Kidney epithelial cell (primary cell): ENCODE measurements at places on chromosomes 12 and 14. TPM values are rescaled to one million over a fixed set of nuclear protein-coding genes. Genes with fewer than 3 reads are reported as not detected.

- DNase-seq: no peak
Observed at GRCh38 chr12:115004470-115005146, 320.6 kb upstream of the TBX3 start.

GRCh38 chr12:117032593-117033381, 66.4 kb downstream of the TESC start:
- DNase-seq: no peak

GRCh38 chr12:48527891-48528670, 2.6 kb downstream of the OR8S1 start:
- no peak for DNase-seq

DNA sequence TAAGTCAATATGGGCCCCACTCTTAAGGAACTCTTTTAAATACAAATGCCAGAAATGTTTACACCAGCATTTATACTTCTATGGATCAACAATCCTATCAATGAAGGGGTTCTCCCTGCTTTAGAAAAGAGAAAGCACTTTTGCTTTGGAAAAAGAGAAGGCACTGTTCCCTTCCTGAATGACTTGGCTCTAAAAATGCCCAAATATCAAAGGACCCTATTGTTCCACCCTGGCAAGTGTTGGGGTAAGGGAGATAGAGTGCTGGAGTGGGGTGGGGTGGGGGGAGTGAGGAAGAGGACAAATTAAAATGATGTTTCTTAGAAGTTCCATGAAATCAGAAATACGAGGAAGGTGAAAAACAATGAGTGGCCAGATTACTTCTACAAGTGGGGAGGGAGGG, 131.6 kb upstream of the GRIN2B start:
- no peak for DNase-seq

GRCh38 chr14:97215263-97215969, 418.2 kb downstream of the VRK1 start:
- DNase-seq: no peak

DNA sequence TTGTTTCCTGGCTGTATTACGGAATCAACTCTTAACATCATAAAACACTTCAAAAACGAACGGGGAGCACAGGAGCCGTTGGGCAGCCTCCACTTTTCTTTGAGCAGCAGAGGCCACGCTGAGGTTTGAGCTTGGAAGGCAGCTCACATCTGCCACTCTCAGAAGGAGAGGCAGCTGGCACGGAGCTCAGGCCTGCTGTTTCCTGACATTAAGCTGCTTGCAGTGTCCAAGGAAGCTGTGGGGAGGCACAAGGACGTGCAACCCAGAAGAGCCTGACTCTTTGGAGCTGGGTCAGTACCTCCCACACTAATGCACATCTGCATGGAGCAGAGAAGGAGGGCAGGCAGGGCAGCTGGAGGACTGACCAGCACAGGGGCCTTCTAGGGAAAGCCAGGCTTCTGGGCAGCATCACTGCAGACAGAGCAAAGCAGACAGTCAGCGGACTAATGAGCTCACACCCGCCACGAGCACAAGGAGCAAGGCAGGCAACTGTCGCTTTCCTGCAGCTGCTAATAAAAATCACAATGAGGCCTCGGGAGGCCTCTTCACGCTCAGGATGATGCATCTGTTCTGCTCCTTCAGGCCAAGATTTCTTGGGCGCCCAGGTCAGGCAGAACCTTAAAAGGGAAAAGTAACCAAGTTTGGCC, 211.1 kb downstream of the GLT1D1 start:
- no peak for DNase-seq

- no peak for DNase-seq
Observed at GRCh38 chr12:28223025-28223554, 32.8 kb downstream of the CCDC91 start.

DNA sequence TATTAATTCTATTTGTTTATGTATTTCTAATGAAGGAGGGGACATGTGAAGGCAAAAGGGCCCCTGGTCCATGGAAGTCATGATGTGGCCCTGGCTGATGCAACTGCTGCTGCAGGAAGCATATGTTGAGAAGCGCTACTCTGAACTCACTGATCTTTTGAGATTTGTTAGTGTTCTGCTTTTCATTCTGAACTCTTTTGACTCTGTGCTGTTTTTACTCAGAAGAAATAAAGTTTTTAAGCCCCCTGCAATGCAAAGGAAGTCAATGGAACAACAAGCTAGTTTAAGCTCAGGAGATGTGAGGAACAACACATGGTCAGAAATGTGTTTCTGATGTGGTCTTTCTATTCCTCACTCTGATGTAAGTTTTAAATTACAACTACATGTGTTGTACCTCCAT, 88.9 kb upstream of the BTG1 start:
- no peak for DNase-seq

DNA sequence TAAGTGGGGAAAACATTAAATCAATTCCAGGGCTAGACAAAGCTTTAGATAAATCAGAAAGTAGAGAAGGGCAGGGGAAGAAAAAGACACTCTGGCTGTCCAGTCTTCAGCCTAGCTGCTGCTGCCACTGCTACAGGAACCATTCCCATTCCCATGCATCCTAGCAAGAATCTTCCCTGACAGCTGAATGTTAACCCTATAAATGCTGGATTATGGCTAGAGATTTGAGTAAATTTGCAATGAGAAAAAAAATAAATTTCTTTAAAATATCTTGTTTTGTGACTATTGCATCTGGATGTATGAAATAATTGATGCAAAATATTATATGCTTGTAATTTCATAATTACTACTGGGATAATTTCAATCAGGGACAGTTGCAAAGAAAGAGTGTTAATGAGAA, 15.0 kb upstream of the CDKN3 start:
- DNase-seq: no peak

GRCh38 chr14:102194856-102195255, 55.2 kb downstream of the WDR20 start:
- no peak for DNase-seq

GRCh38 chr14:105376521-105377440, 21.6 kb upstream of the TEX22 start:
- no peak for DNase-seq

GRCh38 chr14:64998455-64998931, 11.8 kb downstream of the FNTB start:
- DNase-seq: no peak

- DNase-seq: no peak
Observed at GRCh38 chr12:9273276-9273675, 65.1 kb upstream of the PZP start.

DNA sequence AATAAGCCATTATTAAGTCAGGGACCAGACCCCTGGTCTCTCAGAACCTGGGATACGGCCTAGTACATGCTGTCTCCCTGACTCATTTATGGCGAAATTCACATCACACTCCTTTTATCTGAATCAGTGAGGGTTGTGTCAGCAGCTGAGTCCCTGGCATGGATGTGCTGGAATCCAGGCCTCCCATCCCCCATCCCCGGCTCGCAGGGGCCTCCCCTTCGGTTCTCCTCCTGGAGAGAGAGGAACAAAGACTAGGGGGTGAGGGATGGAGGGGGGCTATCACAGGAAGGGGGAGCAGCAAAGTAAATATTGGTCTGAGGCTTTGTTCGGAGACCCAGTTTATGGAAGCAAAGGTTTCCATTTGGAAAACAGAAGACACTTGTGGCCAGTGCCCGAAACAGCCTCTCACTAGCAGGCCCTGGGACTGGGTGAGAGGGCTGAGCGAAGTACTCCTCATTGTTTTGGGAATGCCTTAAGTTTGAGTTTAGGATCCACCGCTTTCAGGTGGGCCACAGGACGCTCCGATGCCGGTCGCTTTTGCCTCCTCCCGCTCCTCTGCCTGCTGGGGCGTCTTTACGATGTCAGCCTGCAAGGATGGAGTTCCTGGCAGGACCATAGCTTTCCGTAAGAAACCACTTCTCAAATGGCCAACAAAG, 145.0 kb downstream of the PRKCH start:
- DNase-seq: peak; percentile 88

DNA sequence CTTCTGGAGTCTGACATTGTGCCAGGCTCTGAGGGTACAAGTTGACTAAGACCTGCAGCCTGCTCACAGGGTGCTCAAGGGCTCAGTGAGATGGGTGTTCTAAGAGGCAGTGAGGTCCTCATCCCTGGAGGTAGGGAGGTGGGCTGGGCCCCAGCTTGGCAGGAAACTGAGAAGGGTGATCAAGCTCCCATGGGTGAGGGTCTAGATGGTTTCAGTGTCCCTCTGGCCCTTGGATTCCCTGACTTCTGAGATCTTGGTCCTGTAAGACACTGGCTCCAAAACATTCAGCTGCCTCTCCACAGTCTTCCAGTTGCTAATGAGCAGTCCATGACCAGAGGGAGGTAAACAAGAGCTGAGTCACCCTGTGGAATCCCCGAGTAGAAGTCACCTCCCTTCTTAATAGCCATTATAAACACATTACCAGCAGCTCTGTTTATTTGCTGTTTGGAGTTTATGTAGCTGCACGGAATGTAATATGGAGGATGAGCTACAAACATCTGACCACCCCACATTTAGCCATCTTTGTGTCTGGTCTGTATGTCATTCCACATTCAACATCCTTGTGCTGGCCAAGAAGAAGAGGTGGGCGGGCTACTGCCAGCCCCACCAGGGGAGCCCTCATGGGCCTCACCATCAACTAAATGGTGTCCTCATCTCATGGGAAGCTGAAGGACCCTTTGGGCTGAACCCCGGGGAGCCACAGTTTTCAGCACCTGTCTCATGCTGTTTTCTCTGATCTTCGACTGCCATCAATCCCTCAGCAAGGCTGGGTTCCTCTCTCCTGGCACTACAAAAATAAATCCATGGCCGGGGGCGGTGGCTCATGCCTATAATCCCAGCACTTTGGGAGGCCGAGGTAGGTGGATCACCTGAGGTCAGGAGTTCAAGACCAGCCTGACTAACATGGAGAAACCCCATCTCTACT, 37.2 kb upstream of the BDKRB2 start:
- DNase-seq: no peak

DNA sequence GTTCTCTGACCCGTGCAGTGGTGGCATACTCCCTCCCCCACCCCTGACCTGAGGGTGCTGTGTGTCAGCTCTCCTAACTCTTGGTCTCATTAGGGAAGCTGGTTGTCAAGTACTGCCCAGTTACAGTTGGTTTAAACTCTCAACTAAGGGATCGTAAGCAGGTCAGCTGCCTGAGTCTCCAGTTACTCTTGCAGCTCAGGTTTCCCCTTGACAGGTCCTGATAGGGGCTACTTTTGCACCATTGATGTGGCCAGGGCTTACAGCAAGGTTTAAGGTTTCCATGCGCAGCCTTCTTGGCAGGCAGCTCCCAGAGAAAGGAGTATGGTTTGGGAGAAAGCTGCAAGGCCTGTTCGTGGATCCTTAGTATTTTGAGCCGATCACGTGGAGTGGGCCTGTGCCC, 74.5 kb downstream of the ETV6 start:
- DNase-seq: no peak

DNA sequence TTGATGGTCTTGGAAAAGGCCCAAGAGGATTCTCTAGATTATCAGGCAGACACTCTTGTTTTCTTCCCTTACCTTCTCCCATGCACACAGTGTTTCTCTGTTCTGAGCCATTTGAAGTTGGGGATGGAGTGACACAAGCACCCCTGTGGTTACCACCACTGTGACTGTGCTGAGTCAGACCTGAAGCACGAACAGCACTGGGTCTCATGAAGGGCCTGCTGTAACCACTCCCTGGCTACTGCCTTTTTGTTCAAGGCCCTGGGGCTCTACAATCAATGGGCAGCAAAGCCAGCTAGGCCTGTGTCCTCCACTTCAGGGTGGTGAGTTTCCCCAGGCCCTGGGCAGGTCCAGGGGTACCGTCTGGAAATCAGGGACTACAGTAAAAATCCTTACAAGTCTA, 65.5 kb downstream of the TSPAN8 start:
- DNase-seq: no peak

GPR137C gene
- 0.46 and 1.3 TPM in 2 replicates for total RNA-seq

PZP gene
- total RNA-seq: not detected in 2 replicates

PCED1B gene
- 4.8 and 8.4 TPM in 2 replicates for total RNA-seq

RNASE3 gene
- not detected in 2 replicates for total RNA-seq
